Adipocyte (in vitro differentiated cells): ENCODE measurements at places on chromosomes 5 and 9.

DNA sequence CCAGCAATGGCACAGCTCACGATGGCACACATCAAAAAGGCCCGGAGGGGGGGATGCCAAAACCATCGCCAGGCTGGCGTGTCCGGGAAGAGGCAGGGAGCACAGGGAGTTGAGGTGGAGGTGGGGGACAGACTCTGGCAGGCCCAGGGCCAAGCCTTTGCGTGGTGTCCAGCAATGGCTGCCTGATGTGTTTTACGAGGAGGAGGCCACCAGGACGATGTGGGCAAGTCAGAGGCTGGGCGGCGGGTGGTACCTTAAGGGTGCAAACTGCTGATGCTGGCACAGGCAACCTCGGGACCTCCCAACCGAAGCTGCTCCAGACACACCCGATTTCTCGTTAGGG, 4.7 kb downstream of the VAV2 start:
- DNase-seq = no peak

GRCh38 chr5:99076723-99077640, 148.2 kb upstream of the CHD1 start:
- no peak for DNase-seq

DNA sequence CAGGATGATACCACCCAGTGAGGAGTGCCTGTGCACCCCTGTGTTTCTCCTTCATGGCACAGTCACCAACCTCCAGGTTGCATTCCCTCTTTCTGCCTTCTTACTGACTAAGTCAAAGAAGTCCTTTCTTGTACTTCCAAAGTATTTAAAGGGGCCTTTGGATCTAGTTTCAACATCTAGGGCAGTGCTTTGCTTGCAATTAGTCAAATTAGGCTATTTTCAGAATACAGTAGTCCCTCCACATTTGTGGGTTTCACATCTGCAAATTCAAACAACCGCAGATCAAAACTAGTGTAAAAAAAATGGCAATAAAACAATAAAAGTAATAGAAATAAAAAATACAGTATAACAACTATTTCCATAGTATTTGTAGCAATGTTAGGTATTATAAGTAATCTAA, 333.9 kb upstream of the SEMA6A start:
- DNase-seq = no peak

- peak; percentile 11 for DNase-seq
Measured at GRCh38 chr5:14775857-14776256, 95.7 kb downstream of the ANKH start.

DNA sequence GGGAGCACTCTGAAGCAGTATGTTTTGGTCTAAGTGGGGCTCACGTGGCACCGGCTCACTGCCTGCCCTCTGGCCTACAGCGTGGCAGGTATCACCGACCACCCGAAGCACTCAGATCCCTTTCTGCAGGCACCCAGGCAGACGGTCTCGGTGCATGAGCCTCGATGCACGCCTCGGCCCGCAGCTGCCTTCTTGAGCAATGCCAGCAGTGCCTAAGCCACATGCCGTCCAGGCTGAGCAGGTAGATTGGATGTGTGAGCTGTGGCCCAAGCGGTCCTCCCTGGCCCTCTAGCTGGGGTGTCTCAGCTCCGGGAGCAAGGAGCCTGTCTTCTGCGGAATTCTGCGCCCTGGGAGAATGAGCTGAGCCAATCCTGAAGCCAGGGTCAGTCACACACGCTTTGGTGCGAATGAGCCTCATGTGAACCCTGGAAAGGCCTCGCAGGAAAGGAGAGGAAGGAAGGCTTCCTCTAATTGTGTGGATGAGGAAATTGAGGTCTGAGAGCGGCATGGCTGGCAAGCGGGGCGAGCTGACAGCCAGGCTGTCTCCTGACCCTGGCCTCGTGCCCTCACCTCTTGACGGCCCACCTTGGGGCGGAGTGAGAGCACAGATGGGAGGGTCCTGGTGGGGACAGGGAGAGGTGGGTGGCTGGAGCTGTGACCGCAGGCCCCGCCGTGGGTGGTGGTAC, 14.4 kb downstream of the RXRA start:
- DNase-seq = no peak

GRCh38 chr5:55540024-55540423, 5.3 kb upstream of the PLPP1 start:
- peak; percentile 54 for DNase-seq

- DNase-seq = peak; percentile 42
Measured at GRCh38 chr9:128818839-128819715, 777 bp downstream of the ENDOG start.

- no peak for DNase-seq
Measured at GRCh38 chr5:16245249-16245648, 65.7 kb upstream of the MARCHF11 start.

DNA sequence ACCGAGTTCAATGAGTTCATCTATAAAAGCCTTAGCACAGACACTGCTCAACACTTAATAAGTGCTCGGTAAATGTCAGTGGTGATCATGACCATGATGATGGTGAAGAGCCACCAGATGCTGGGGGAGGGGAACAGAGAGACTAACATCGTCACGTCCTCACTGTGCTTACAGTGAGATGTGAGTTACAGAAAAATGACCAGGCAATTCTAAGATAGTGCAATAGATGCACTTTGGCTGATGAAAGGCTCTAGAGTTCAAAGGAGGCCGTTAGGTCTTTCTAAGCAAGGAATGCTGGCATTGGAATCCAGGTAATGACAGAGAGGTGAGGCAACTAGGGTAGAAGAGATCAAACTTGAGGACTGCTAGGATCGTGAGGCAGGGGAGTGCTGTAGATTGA, 36.7 kb downstream of the ARL15 start:
- DNase-seq = no peak

GRCh38 chr5:152527358-152528052, 122.4 kb upstream of the NMUR2 start:
- no peak for DNase-seq

DNA sequence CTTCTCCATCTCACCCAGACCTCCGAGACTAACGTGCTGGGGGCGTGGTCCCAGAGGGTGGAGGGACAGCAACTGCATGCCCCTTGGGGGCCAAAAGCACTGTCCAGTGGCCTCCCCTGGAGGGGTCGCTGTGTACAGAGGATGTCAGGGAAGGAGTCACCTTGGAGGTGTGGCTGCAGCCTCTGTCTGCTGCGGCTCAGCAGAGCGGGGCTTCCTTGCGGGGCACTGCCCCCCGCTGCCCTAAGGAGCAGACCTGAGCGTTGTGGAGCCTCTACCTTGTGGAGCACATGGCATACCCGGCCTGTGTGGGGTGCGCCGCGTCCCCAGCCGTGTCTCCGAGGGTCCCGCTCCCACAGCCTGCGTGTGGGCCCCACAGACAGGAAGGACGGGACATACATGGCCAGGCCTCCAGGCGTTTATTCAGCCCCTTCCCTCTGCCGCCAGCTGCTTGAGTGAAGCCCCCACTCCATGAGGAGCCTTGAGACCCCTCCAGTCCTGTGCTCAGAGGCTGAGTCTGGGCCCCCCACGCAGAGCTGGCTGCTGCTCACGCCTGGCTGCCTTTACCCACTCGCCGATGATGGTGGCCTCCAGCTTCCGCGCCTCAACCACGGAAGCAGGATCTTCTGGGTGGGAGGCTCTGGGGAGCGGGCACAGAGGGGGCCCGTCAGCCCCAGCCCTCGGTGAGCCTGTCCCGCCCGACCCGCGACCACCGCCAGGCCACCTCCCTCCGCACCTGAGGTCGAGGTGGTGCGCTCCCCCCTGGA, 4.2 kb downstream of the DPP7 start:
- no peak for DNase-seq
